ENCODE measurements at places on chromosomes 5 and 9. TPM values are rescaled to one million over a fixed set of nuclear protein-coding genes. Genes with fewer than 3 reads are reported as not detected.
A peak's percentile ranks its signal among the peaks of the same experiment; 100 is the strongest.

- no peak for DNase-seq
Observed at GRCh38 chr5:123719004-123719403, 207.0 kb downstream of the CSNK1G3 start.

- DNase-seq = peak; percentile 44
Observed at GRCh38 chr9:136484153-136485048, 1.6 kb upstream of the SEC16A start.

GRCh38 chr5:137453483-137454080, 45.5 kb downstream of the SPOCK1 start:
- no peak for DNase-seq

DNA sequence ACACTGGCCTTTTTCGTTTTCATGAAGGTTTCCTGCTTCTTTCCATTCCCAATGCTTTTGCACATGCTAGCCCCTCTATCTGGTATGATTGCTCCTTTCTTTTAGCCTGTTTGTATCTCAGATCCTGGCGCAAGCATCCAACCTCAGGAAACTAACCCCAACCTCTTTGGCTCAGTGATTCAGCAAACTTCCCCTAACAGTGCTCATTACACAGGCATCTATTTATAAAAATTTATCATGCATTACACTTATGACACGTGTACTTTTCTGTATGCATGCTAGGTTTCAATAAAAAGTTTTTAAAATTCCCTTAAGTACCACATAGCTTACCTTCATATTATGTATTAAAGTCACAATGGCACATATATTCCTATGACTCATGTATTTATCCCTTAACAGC, 218.9 kb downstream of the EPB41L4A start:
- DNase-seq = no peak

GRCh38 chr9:6382681-6383080, 30.3 kb upstream of the UHRF2 start:
- no peak for DNase-seq

- DNase-seq = no peak
Observed at GRCh38 chr9:134622896-134623257, 18.7 kb upstream of the COL5A1 start.

Gene CDH9
- total RNA-seq = not detected

GRCh38 chr5:19910136-19910535, 77.9 kb downstream of the CDH18 start:
- DNase-seq = no peak

Gene ZBTB6
- total RNA-seq = 6.1 TPM

GRCh38 chr5:160369990-160370712, at the start of gene C1QTNF2:
C1QTNF2 (minus strand) TSS chr5:160370626; CDS start chr5:160355011, 15,615 bp downstream.
- peak; percentile 74 for DNase-seq

DNA sequence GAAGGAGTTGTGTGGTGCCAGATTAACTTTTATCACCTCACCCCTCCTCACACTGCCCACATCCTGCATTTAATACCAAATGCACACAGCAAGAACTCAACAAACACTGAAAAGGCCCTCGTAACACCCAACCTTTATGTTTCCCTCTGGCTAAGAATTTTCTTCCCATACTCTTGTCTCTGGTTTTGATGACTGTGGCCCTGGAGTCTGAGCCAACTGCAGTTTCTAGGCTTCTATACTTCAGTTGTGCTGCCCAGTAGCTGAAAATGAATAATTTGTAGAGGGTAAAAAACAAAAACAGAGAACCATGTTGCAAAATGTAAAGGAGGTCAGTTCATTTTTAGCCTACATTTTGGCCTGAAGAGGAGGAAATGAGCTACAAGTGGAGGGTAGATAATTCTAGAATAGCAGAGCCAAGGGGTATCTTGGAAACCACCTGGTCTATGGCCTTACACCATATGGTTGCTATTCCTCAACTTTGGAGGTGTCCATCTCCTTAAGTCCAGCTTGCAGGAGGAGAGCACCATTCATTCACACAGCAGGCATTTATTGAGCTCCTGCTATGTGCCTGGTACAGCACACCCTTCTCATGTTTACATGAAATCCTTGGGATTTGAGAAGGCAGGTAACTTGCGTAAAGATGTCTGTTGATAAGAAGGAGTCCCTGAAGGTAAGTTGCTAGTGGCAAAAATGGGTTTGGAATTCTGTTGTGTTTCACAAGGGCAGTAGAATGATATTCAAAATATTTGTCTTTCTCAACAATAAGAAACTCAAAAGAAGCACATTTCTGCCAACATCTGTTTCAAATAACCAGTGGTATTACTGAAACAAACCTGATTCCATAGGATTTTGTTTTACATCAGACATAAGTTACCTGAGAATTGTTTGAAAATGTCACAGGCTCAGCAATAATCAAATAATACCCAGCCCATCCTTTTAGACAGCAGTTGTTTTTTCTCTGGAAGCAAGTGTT, 83.8 kb upstream of the TNFAIP8 start:
- no peak for DNase-seq

Gene FOXD4L4
- total RNA-seq = not detected

DNA sequence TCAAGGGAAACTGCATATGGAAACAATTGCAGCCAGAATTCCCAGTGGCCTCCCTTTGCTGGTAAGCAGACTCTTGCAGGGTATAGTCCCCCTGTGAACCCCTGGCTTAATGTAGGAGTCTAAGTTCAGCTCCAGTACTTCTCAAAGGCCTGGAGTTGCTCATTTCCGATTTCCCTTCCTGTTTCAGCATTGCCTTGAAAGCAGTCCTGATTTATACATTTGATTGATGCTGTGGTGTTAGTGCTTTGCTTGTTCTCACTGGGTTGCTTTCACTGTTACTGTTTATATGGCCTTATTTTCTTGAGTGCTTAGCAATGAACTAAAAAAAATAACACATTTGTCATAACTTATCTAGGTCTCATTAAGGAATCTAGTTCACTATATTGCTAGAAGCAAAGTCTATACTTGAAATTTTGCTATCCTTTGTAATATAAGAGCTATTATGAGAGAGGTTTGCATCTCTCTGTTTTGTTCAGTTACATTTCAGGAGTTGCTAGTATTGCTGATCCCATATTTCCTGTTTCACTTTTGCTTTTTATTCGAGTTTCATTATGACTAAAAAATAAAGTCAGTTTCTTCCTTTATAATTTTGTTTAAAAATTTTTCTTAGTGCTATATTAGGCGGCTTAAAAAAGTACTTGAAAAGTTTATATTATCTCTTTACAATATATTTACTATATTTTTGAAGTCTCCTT, 122.4 kb upstream of the NMUR2 start:
- DNase-seq = no peak

DNA sequence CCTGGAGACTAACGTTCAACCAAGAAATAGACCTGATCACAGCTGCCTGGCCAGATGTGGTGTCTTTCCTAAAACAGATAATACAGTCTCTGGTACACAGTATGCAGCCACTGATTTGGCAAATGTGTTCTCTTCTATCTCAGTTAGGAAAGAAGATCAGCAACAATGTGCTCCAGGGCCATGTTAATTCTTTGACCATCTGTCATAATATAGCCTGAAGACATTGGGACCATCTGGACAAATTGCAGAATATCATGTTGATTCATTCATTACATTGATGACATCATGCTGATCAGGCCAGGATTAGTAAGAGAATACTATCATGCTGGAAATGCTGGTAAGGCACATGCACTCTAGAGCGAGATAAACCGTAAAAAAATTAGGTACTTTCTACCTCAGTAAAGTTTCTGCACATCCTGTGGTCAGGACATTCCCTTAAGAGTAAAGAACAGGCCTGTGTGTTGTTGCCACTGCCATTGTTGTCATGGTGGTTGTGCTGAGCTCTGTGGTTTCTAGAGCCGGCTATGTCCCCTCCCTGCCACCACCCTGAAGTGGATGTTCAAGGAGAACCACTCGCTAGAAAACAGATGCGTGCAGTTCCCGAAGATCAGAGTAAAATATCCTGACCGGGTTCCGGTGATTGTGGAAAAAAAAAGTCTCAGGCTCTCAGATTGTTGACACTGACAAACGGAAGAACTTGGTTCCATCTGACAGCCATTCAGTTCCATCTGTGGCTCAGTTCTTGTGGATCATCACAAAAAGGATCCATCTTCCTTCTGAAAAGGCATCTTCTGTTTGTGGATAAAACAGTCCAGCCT, 6.4 kb upstream of the JMY start:
- no peak for DNase-seq

Gene MEGF10
- total RNA-seq = 0.92 TPM

- DNase-seq = no peak
Observed at GRCh38 chr9:134704498-134704897, 62.9 kb downstream of the COL5A1 start.

DNA sequence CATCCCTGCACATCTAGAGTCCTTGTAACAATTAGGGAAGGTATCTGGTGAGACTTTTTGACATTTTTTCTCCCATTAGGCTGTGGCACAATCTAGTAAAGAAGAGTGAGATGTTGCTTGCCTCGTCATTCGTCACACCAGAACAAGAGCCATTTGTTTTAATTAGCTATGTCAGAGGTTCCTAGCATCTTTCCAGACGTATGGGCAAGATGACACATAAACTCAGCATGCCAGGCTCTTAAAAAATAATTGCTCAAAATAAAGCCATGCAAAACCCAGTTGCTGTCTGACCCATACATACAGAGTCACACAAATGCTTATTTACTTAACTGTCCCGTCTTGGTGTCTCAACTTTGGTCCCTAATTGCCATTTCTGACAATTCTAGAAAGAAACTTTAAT, 125.9 kb downstream of the TRPM3 start:
- DNase-seq = no peak

DNA sequence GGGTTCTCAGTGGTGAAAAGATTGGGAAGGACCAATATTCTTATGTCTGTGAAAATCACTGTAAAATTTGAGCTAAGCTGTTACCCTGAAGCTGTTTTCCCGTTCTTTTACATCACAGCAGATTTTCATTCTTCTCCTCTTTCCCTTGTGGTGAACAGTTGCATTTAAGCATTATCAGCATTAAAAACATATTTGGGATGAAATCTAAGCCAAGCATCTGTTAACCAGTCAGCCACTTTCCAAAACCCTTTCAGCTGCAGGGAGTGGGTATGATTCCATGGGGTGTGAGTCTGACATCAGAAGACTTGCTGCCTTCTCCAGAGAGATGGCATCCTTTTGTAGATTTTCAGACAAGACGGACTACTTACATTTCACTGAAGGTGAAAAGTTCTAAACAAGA, 97.2 kb downstream of the TRIO start:
- no peak for DNase-seq

All from left colon (tissue), 2 donors.